ENCODE measurements at places on chromosomes 7 and 10.

DNA sequence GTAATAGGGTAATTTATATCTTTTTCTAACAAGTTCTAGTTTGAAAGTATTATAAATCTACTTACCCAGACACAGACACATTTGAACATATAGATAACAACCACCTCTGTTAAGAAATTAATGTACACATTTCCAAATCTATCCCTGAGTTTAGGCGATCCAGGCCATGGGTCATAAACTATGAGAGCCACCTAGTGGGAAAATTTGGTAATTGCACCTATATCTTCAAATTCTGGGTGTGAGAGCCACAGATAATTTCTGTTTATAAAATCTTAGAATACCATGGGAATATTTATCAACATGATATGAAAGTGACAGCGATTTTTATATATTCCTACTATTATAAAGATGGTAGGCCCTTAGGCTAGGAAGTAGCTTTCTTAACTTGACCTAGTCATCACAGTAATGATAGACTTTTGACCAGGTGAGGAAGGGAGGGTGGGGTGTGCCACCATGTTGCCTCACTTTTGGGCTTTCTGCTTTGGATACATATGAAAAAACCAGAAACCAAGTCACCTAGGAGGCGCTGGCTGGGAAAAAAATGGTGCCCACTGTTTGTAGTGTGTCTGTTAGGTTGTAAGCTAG is 8.0 kb upstream of the EPHA1 start:
- DNase-seq, result no peak

DNA sequence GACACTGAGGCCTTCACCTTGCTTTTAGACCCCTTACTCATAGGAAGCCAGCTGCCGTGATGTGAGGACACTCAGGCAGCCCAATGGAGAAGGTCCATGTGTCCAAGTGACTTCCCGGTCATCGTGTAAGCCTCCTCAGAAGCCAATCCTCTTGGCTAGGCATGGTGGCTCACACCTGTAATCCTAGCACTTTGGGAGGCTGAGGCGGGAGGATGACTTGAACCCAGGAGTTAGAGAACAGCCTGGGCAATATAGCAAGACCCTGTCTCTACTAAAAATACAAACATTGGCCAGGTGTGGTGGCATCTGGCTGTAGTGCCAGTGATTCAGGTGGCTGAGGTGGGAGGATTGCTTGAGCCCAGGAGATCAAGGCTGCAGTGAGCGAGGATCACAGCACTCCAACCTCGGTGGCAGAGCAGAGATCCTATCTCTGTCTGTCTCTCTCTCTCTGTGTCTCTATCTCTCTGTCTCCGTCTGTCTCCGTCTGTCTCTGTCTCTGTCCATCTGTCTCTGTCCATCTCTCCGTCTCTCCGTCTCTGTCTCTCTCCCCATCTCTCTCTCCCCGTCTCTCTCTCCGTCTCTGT is 27.8 kb downstream of the KPNA7 start:
- no peak for DNase-seq

DNA sequence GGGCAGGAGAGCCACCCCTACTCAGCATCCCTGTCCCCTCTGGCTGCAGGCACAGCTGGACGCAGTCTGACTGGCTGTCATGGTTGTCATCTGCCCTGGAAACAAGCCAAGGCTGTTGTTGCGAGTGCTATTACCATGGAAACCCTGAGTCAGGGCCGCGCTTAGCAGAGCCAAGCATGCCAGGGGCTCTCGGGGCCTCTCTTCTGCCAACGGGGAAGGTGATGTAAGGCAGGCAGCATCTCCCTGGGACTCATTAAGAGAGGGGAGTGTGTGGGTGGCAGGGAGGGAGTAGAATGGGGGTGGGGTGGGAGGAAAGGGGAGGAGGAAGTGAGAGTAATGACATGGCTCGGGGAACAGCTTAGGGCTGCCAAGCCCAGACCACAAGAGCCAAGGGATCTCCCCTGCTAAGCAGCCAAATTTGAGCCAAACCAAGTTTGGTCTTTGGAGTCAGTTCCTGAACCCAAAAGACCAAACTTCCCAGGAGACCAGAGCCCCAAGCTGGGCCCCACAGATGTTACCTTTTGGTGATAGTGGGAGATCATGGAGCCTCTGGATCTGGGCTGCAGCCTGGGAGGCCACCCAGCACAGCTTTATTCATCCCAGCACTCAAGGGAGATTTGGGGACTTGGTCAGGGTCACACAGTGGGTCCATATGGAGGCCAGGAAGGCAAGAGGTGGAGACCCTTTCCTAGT is 67.6 kb downstream of the TMEM130 start:
- DNase-seq, result peak; percentile 48

- DNase-seq, result peak; percentile 20
Observed at GRCh38 chr10:101066896-101067355, 5.1 kb downstream of the KAZALD1 start.

DNA sequence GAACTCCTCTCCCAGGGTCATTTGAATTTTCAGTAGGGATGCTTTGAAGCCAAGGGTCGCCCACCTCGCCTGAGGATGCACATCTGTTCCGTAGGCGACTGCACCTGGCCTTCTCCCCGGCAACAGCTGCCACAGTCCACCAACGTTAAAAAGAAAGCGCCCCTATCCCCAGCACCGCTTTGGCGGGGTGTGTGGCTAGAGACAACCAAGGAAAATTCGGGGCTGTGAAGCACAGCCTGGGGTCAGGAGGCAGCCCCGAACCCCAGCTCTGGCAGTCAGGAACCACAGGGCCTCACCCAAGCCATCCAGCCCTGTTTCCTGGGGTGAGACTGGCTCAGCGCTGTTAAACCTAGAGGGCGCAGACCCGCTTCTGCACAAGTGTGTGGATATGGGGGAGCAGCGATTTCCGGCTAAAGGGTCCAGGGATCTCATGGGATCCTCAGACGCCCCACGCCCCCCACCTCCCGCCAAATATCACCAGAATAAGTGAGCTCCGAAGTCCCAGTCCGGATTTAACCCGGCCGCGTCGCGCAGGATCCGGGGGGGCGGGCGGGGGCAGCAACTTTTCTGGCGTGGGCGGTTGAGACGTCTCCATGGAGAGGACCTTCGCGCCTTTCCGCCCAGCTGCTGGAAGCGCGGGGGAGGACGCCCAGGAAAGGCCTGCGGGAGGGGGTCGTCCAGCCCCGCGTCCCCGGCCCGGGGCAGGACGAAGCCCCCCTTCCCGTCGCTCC is 822 bp downstream of the ZC3HAV1L start:
- DNase-seq, result peak; percentile 32

DNA sequence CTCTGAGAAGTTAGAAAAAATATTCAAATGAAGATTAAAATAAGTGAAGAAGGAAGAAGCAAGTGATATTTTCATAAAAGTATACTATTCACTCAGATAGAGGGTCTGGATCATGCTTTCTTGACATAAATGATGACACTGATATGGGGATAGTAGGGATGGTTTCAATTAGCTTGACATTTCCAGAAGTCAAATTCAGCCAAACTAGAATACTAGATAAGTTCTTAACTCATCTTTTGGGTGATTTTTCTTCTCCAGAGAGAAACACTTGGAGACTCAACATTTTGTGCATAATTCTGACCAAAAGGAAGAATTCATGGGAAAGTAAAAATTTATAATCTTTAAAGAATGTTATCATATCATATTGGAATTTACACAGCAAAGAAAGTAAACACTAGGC is 152.0 kb upstream of the LRGUK start:
- no peak for DNase-seq

- DNase-seq, result no peak
Observed at GRCh38 chr10:88131511-88132139, 268.2 kb downstream of the PTEN start.

DNA sequence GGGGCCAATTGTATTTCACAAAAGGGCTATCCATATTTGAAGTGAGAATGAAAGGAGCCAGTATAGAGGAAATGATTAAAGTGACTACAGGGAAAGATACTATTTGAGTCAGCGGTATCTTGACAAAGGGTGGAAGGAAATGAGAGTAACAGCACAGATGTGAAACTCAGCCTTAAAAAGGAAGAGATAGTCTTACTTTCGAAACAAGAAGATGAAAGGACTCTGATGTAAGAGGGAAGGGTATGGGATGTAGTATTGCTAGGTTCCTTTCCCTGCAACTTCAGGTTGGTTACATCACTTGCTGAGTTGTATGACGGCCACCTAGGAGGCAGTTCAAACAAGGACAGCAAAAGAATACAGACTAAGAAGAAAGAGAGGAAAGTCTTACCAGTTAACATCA is 13.7 kb downstream of the CISD1 start:
- DNase-seq, result peak; percentile 9

GRCh38 chr7:155381852-155382801 is 75.8 kb upstream of the EN2 start:
- DNase-seq, result no peak

DNA sequence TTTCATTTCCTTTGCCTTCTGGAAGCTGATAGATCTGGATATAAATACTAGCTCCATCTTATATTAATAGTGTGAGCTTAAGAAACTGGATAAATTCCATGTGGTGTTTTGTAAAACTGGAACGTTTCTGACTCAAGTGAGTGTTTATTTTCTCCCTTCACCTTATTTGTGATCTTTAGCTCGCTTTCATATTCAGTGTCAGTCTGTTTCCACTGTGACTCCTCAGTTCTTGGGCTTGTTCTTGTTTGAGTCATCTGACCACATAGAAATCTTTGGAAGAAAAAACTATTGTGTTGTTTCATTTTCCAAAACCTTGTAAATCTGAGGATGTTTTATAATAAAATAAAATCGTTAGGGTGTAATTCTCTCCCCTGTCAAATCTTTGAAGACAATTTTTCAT is 186.4 kb downstream of the POLR1F start:
- DNase-seq, result no peak

DNA sequence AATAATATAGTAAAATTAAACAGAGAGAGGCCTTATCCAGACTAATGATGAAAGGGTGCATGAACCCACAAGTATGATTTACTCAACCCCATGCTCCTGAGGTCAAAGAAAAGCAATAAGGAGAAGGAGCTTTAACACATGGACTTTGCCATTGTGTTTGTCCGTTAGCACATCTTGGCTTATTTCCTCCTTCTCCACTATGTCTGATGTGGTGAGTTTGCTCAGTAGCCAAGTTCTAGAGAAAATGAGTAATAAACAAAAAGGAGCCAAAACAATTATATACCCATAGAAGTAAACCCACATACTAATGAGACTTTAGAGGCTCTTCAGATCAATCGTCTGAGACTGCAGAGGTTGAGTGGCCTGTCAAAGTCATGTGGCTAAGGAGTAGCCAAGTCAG is 26.1 kb upstream of the ADD3 start:
- no peak for DNase-seq

DNA sequence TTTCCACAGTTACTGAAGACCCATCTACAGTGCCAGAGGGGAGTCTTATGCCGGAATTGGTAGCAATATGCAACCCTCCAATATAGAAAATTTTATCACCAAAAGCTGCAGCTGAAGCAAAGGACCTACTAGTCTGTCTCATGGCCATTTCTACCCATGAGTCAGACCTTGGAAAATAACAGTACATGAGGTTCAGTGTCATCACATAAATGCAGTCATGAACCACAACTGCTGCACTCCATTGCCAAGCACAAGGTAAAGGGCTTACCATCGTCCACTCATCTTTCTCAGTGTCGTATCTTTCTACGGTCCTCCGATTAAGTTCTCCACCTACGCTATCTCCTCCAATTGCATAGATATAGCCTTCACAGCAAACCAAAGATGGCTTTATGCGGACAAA is 21.8 kb downstream of the KBTBD2 start:
- no peak for DNase-seq

DNA sequence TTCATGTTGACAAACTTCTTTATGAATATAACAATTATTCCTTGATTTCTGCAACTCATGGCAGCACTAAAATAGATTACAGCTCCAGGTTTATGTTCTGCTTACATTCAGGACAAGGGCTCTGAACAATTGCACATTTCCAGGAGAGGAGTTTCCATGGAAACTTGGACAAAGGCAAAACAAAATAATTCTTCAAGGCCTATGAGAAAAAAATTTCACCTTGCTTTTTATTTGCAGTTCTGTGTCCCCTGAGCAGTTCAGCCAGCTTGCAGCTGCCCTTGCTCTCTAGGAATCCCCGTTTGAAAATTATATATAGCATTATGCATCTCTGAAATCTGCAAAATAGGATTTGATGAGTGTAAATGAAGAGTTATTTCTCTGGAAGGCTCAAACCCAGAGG is 71.7 kb downstream of the ARL4A start:
- no peak for DNase-seq

DNA sequence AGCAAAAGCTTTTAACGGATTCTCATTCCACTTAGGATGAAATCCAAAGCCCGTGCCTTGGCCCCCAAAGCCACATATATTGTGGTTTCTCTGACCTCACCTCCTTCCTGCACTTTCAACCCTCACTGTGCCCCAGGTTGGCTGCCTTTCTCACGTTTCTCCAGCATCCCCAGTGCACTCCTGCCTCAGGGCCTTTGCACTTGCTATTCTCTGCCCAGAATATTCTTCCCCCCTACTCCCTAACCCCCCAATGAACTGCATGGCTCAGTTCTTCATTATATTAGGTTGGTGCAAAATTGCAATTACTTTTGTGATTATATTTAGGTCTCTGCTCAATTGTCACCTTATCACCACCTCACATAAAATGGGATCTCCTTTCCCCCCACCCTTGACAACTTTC is 34.2 kb downstream of the MYOF start:
- no peak for DNase-seq

DNA sequence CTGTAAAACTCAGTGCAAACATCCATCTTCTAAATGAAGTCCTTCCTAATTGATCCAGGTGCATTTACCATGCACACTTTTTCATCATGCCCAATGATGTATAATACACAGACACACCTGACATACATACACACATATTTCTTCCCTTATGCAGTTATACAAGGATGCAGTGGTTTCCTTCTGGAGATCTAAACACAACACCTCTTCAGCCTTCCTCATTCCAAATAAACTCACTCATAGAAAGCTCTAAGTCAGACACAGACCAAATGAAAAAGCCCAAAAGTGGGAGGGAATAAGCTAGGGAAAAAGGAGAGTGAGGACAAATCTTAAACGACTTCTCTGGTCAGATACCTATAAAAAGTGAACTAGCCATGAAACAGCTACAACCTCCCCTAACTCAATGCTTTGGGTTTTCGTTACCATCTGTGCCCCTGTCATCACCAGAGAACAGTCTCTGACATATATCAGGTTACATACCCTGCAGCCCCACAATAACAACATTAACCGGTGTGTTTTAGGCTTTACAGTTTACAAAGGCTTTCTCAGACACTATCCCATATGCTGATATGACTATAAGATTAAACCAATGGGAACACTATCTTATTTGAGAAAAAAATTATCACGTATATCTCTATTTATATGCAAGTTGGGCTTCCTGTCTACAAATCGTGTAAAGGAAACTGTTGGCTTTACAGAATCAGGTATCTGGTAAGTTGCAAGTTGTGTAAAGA is 675.2 kb downstream of the PHTF2 start:
- no peak for DNase-seq

GRCh38 chr7:93265220-93265619 is 33.1 kb downstream of the VPS50 start:
- no peak for DNase-seq

DNA sequence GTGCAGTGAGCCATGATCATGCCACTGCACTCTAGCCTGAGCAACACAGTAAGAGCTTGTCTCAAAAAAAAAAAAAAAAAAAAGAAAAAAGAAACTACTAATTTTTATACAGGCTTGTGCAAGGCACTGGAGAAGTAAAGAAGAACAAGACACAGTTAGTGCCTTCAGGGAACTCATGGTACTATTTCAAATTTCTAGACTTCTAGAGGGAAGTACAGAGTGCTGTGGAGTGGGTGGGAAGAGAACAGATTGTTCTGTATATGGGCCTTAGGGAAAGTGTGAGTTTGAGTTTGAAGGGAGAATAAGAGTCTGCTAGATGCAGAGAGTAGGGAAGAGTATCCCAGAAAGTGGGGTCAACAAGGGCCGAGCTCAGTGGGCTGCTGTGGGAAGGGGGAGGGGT is 234.8 kb downstream of the PHTF2 start:
- no peak for DNase-seq

- no peak for DNase-seq
Observed at GRCh38 chr10:94413361-94413760, 11.0 kb downstream of the TBC1D12 start.
